ENCODE measurements at places on chromosomes 11 and 22.

DNA sequence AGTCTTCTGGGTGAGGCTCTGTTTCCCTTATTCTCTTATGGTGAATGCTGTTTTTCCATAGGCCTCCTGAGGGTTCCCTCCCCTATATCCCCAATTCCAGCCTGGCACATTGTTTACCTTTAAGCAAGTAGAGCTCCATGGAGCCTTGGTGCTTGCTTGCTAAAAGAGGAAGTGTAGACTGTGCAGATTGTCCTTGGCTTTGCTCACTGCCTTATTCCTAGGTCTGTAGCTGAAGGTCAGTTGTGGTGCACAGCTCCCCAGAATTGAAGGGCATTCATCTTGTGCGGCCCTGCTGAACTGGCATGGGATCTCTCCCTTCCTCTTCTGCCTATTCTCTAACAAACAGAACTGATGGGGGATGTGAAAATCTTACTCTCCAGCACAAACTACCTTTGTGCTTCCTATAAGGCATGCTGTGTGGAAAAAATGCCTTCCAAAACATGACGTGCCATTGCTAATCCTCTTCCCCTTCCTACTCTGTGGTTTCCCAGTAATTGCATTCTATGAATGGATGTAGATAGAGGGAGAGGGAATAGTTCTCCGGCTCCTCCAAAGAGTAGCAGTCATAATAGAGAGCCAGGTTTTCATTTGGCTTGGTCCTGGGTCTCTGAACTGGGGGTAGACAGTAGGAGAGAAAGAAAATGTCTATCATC lies 34.2 kb upstream of the PLET1 start:
- no peak for DNase-seq

DNA sequence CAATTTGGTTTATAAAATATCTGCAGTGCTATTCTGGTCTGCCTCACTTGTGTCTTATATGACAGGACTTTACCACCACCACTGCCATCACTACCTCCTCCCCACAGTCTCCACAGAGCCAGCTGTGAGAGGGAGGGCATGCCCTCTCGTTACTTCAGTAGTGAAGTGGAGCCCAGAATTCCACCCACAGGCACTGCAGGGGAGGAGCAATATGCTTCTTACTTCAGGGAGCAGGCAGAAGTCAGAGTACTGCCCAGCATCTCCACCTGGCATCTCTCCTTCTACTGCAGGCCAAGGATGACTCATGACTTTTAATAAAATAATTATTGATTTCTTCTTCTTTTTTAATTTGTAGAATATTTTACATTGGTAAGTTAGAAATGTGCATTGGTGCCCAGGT lies 255.5 kb downstream of the DYNC2H1 start:
- DNase-seq, result no peak

- no peak for DNase-seq
Measured at GRCh38 chr11:69508974-69509373, 27.5 kb downstream of the LINC01488 start.

DNA sequence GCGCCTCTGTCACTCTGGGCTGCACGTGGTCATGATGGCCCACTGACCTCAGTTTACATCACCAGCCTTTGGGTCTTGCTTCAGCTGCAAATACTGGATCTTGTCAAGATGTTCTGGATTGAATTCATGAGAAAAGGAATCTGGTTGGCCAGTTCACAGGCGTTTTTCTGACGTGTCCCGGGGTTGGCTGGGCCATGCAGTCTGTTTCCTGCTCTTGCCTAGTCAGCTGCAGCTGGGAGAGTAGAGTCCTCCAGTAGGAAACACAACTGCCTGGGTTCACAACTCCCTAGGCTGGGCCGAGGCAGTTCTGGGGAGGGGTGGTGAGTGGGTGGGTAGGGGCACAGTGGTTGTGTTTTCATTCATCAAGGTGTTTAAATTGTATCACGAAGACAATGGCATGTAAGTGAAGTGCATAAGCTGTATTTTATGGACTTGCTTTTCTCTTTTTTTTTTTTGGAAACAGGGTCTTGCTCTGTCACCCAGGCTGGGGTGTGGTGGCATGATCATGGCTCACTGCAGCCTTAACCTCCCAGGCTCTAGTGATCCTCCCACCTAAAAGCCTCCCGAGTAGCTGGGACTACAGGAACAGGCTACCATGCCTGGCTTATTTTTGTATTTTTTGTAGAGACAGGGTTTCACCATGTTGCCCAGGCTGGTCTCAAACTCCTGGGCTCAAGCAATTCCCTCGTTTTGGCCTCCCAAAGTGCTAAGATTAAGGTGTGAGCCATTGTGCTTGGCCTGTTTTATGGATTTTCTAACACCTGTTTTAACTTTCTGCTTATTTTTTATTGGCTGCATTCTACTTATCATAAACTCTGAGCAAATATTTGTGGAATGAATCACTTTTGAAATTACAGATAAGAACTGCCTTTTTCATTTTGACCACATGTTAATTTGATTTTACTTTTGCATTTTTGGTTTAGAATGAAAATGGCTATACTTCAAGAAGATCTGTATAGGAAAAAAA lies 54.0 kb upstream of the PITPNB start:
- DNase-seq, result no peak

- no peak for DNase-seq
Measured at GRCh38 chr22:26673486-26673885, 16.1 kb downstream of the MIAT start.

DNA sequence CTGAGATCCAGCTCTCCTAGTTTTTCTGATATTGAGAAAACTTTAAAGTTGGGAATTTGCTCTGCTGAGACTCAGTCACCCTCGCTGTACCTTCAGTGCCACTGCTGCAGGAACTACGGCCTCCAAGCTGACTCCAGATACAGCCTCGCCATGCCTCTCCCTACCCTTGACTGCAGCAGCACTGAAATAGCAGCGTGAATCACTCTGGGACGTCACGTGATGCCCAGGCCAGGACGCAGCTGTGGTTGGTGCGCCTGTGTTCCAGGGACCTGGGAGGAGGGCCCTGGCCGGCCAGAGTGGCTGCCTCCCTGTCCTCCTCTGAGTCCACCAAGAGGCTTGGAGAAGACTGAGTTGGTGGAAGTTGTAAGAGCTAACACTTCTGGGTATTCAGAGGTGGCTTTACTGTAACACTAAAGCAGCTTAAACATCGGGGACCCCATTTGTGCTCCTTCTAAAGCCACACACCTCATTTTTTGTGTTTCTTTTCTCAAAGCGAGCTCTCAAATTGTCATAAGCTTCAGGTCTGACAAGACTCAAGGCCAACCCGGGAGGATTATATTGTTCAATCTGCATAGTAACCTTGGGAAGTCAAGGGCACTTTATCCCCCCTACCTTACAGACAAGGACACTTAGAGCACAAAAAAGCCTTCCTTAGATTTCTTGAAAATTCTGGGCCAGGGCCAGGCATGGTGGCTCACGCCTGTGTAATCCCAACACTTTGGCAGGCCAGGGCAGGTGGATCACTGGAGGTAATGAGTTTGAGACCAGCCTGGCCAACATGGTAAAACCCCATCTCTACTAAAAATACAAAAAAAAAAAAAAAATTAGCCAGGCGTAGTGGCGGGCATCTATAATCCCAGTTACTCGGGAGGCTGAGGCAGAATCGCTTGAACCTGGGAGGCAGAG lies 4.2 kb upstream of the STIP1 start:
- peak; percentile 94 for DNase-seq

DNA sequence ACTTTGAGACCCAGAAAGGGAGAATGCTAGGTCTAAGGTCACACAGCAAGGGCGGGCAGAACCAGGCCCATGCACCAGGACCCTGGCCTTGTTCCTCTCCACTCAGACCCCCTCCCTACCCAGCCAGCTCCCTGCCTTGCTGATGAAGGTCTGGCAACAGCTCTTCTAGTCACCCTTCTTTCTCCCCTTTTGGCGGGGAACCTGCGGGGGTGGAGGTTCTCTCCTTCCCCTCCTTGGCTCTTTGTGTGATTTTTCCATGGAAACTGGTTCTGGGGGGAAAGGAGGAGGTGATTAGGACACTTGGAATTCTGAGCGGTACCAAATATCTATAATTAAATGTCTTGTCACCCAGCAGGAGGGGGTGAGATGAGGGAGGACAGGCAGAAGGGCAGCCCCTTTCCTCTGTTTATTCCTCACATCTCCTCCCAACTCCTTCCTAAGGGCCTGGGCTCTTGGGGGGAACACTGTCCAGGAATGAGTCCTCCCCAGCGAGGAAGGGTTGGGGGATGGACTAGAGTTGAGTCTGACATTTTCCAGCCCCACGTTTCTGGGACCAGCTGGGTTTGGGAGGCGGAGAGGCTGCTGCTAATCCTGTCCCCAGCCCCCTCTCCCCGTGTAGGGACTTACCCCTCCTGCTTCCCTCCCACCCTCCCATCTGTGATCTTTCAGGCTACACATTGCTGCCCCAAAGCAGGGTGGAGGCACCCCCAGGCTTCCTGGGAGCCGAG lies 7.4 kb downstream of the ARHGEF17 start:
- DNase-seq, result no peak

- DNase-seq, result no peak
Measured at GRCh38 chr11:111336582-111337256, 38.4 kb downstream of the POU2AF3 start.

- no peak for DNase-seq
Measured at GRCh38 chr11:45949992-45950407, 27.5 kb downstream of the LARGE2 start.

GRCh38 chr11:60769811-60770210 lies 13.1 kb downstream of the MS4A15 start:
- DNase-seq, result no peak

DNA sequence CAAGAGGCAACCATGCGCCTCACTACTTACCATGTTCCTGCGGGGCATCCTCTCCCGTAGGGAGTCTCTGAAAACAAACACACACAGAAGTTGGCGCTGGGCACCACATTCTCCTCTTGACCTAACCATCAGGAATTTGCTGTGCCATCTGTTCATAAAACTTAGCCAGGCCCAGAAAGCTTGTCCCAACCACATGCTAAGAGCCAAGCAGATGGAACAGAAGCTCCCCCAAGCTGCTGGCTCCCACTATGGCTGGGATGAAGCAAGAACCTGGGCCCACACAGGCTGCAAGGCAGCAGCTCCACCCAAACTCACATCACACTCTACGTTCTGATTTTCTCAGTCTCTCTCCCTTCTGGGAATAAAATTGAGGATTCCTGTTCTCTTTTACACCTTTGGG lies 17.4 kb downstream of the HPS4 start:
- DNase-seq, result no peak

GRCh38 chr11:92653454-92653853 lies 316.0 kb upstream of the MTNR1B start:
- DNase-seq, result no peak

- DNase-seq, result no peak
Measured at GRCh38 chr22:40681451-40681850, 2.2 kb downstream of the MCHR1 start.

- DNase-seq, result no peak
Measured at GRCh38 chr11:32615422-32615821, 31.8 kb downstream of the EIF3M start.

DNA sequence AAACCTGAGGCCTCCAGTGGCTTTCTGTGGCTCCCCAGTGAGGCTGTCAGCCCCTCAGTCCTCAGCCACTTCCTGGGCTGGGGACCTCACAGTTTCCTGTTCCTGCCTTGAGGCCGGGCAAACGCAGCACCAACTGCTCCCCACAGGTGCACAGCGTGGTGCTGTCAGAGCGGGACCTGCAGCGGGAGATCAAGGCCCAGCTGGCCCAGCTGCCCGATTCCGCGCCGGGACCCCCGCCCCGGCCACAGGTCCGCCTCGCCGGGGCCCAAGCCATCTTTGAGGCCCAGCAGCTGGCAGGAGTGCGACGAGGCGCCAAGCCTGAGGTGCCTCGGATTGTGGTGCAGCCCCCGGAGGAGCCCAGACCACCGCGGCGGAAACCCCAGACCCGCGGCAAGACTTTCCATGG lies 5.4 kb downstream of the TBC1D10C start:
- DNase-seq, result no peak

DNA sequence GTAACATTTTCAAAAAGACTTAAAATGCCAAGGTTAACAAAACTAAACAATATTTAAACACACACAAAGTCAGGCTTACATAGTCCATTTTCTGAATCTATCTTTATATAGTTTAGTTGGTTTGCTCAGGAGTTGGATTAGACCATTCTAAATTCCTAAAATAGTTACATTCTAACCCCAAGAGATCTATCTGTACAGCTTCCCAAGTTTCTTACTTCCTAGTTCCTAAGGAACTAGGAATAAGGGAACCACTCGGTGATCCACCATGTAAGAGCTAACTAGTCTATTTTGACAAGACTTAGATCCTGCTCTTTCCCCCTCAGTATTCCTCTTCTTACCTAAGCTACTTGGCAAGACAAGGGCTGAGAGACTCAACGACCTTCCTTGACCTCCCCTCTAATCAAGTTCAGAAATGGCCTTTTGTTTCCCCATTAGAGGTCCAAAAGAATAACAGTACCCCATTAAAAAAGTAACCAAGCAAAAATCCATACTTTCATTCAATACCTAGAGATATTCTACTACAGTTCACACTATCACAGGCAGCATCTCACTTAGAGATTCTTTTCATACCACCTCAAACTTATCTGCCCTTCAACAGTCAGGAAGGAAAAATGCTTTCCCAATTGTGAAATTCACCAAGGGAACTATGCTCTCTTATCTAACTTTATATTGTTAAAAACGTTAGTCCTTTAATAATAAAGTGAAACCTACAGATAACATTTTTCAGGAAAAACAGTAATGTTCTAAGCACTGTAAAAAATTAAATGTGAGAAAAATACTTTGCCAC lies 253.1 kb downstream of the TTC28 start:
- DNase-seq, result no peak

GRCh38 chr11:126462422-126462821 lies 106.9 kb downstream of the ST3GAL4 start:
- DNase-seq, result no peak

GRCh38 chr22:21714786-21715185 lies 20.8 kb downstream of the YPEL1 start:
- DNase-seq, result no peak

GRCh38 chr11:86469491-86470388 lies 95.1 kb downstream of the CCDC81 start:
- no peak for DNase-seq

GRCh38 chr11:12258451-12258850 lies 118.9 kb upstream of the PARVA start:
- no peak for DNase-seq

DNA sequence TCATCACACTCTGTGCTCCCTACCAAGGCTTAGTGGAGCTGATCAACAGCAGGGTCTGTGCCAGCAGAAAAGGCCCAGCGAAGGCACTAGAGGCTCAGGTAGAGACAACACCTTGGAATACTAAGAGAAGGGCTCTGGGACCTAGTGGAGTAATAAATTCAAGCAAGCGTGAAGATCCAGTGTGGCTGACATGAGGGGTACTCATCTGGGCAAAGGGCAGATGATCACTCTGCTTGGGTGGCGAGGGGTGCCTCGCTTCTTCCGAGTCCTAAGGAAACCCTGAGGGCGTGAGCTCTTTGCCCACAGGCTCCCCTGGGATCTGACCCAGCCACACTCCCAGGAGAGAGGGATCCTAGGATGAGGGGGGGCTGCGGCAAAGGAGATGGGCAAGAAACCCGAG lies 3.5 kb upstream of the TPBGL start:
- no peak for DNase-seq
